ENCODE measurements at places on chromosomes 16 and 17.
A peak's percentile ranks its signal among the peaks of the same experiment; 100 is the strongest.

DNA sequence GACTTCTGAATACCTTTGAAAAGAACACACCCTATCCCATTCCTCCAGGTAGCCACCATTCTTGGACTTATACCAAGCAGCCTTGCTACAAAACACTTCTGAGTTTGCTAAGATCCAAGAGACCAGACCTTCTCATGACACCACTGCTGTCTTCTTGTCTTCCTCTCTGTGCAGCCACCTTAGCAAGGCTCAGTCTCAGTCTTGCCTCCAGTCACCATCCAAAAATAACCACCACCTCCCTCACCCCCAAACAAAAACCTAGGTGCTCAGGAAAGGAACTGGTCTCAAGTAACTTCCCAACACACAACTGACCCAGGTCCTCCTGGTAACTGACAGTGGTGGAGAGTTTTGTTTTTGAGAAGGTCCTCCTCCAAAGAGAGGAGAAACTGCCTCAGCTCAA is 90.9 kb upstream of the CORO6 start:
- DNase-seq = no peak

DNA sequence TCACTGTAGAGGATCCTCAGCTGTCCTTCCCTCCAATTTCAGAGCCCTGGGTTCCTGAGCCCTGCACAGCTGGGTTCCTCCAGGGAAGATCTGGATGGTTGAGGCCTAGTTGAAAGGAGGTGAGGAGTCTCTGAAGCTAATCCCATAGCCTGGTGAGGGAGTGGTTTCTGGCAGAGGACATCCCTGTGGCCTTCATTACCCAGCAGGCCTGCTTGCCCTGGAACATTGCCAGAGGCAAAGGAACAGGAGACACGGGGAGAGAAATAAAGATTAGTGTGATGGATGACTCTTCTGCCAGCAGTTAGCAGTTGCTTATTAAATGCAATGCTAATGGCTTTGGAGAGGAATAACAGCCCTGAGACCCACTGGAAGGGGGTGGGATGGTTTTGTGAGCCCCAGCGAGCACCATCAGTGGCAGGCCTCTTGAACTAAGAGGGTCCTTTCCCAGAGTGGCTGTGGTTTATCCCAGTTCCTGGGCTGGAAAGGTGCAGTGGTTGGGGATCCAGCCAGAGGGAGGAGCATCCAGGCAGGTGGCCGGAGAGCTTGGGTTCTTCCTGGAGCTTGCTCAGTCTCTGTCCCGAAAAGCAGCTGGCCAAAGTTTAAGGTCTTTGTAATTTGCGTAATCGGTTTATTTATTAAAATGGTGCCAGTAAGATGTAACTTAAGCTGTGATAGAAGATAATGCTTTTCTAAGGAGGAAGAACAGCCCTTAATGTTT is 209.7 kb downstream of the CCDC182 start:
- DNase-seq = peak; percentile 91

GRCh38 chr17:68482576-68483041 is 25.3 kb upstream of the WIPI1 start:
- DNase-seq = no peak

DNA sequence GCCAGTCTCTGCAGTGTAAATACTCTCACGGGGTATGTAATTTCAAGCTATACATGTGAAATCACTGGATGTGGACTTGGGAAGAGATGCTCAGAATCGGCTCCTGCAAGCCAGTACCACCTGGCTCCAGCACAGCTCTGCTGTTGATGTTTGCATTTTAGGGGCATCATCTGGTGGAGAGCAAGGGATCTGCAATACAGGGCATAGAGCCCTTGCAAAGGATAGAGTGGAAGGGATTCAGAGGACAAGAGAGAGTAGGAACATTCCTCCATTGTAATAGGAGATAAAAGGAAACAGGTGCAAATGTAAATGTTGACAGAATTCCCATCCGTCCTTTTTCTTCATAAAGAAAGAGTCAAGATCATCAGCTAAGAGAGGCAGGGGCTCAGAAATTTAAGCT is 184.1 kb downstream of the PMP22 start:
- DNase-seq = no peak

DNA sequence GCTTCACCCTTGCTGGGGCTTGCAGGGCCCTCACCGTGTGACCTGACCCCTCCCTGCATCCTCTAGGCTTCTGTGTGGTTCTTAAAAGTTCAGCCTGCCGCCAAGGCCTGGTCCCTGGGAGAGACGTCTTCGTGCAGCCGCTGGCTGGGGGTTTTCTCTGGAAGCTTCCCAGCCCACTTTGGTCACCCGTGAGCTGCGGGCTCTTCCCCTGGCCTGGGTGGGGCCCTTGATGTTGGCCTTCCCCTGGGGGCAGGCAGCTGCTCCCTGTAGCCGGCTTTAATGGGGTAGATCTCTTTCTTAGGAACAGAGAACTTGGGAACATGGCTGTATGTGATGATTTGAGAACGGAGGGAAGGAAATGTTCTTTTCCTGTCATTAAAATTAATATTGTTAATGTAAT is 32.7 kb downstream of the ZNF750 start:
- no peak for DNase-seq

DNA sequence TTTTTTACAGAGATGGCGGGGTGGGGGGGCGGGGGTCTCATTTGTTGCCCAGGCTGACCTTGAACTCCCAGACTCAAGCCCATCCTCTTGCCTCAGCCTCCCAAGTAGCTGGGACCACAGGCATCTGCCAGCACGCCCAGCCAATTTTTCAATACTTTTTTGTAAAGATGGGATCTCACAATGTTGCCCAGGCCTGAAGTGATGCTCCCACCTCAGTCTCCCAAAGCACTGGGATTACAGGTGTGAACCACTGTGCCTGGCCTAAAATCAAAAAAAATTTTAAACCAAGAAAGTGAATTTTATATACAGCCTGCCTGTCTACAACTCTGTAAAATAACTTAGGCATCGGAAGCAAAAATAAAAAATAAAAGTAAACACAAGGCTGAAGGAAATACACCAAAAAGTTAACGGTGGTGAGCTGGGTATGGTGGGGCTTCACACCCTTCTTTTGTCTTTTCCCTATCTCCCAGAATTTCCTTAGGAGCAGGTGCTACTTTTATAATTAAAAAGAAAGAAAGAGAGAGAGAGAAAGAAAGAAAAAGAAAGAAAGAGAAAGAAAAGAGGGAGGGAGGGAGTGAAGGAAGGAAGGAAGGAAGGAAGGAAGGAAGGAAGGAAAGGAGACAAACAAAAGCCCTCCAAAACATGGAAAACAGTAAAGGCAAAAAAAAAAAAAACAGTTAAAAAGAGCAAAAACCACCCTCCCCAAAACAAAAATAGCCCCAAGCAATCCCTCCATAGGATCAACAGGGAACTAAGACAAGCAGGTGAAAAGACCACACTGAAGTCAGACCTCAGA is 51.4 kb downstream of the TBC1D16 start:
- no peak for DNase-seq

DNA sequence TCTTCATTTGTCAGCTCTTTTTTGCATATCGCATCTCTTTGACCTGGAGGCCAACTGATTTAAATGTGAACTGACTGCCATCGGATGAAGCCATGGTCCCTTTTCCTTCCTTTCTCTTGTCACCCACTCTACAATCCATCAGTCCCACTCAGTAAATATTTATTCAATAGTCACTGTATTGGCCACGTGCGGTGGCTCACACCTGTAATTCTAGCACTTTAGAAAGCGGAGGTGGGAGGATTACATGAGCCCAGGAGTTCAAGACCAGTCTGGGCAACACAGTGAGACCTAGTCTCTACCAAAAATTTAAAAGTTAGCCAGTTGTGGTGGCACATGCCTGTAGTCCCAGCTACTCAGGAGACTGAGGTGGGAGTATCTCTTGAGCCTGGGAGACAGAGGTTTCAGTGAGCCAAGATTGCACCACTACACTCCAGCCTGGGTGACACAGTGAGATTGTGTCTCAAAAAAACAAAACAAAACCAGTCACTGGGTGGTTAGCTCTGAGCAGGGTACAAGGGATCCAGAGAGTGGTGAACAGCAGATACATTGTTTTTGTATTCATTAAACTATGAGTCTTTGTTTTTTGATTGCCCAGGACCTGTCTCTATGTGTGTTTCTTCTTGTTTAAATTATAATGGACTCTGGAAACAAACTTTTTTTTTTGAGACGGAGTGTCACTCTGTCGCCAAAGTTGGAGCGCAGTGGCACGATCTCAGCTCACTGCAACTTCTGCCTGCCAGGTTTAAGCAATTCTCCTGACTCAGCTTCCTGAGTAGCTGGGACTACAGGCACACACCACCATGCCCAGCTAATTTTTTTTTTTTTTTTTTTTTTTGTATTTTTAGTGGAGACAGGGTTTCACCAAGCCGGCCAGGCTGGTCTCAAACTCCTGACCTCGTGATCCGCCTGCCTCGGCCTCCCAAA is 6.9 kb downstream of the PHAF1 start:
- no peak for DNase-seq

- DNase-seq = no peak
Measured at GRCh38 chr16:65622151-65622550, 500.3 kb upstream of the CDH11 start.

- no peak for DNase-seq
Measured at GRCh38 chr17:47665655-47666054, 15.9 kb downstream of the KPNB1 start.

DNA sequence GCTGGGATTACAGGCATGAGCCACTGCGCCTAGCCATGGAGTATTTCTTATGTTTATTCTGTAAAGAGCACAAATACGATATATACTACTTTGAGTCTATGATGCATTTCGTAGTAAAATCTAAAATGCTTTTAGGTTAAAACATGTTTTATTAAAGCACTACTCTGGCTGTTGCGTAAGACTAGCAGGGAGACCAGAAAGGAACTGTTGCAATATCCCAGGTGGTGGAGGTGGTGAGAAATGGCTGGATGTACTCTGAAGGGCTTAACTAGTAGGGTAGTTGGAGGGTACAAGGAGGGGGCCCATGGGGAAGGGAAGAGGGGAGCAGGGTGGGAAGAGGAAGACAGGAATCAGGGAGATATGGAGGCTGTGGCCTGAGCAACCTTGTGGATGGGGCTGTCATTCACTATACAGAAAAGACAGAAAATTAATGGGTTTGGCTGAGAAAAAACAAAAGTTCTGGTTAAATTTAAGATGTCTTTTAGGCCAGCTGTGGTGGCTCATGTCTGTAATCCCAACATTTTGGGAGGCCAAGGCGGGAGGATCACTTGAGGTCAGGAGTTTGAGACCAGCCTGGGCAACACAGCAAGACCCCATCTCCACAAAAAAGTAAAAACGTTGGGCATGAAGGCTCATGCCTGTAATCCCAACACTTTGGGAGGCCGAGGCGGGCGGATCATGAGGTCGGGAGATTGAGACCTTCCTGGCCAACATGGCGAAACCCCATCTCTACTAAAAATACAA is 35.8 kb downstream of the ST3GAL2 start:
- DNase-seq = no peak

- DNase-seq = no peak
Measured at GRCh38 chr17:16931318-16932060, 40.4 kb downstream of the TNFRSF13B start.

- no peak for DNase-seq
Measured at GRCh38 chr16:31253642-31254045, 6.1 kb upstream of the ITGAM start.

DNA sequence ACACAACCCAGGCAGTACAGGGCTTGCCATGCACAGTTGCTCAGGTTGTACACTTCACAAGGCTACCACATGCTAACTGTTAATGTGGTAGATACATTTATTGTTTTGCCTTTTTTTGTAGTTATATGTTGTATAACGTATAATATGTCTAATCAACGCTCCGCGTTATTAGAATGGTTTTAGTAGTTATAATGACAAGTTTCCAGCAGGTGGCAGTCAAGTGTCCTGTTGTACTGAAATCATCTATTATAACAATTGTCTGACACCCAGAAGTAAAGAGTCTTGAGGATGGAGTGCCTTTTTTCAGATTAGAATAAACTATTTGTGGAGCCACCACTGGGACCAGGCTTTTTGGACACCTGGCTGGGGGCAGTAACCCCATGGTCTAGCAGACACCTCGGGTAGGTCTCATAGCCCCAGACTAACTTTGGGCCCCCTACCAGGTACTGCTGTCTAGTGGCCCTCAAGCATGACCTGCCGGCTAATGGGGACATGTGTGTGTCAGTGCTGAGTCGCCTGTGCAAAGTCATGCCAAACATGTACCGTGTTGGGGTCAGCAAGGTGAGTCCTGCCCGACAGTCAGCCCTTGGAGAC is 32.8 kb downstream of the MYO15A start:
- peak; percentile 45 for DNase-seq

DNA sequence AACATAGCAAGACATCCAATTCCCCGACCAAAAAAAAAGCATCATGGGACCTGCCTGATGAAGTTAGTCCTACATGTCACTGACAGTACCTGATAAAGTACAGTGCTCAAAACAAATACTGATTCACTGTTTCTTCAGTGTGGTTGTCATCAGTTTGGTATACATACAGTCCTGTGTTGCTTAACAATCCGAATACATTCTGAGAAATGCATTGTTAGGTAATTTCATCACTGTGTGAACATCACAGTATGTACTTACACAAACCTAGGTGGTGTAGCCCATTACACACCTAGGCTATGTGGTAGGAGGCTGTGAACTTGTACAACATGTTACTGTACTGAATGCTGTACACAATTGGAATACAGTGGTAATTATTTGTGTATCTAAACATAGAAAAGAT is 19.0 kb upstream of the FA2H start:
- no peak for DNase-seq

DNA sequence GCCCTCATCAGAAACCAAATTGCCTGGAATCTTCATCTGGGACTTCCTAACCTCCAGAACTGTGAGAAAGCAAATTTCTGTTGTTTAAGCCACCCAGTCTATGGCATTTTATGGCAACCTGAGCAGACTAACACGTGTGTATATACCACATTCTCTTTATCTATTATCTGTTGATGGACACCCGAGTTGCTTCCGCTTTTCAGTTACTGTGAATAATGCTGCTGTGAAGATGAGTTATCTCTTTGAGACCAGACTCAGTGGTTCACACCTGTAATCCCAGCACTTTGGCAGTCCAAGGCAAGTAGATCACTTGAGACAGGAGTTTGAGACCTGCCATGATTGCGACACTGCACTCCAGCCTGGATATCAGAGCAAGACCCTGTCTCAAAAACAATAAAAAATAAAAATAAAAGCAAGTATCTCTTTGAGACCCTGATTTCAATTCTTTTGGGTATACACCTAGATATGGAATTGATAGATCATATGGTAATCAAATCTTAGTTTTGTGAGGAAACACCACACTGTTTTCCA is 27.2 kb upstream of the CNEP1R1 start:
- no peak for DNase-seq

GRCh38 chr17:3667366-3668278 is 756 bp downstream of the TAX1BP3 start:
- peak; percentile 13 for DNase-seq

GRCh38 chr17:48429638-48430586 is at the start of gene SKAP1:
TSS of gene SKAP1 (minus strand) at chr17:48430214.
- DNase-seq = no peak
